ENCODE measurements at places on chromosomes 13 and 19.

- DNase-seq: no peak
These were observed 87.9 kb downstream of the DIAPH3 start for GRCh38 chr13:60075850-60076249.

DNA sequence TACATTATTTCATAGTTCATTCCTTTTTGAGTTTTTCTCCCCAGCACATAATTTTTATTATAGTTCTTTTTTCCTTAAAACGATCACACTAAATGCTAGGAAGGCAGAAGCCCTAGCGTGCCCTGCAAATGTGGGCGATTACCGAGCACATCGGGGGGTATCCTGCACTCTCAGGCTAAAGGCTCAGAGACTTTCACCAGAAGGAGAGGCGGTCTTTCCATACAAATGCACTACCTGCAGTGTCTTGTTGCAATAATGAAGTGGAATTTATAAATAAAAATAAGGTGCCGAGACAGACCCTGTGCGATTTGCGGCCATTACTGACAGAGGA lies 29.3 kb upstream of the SPACA7 start:
- no peak for DNase-seq

DNA sequence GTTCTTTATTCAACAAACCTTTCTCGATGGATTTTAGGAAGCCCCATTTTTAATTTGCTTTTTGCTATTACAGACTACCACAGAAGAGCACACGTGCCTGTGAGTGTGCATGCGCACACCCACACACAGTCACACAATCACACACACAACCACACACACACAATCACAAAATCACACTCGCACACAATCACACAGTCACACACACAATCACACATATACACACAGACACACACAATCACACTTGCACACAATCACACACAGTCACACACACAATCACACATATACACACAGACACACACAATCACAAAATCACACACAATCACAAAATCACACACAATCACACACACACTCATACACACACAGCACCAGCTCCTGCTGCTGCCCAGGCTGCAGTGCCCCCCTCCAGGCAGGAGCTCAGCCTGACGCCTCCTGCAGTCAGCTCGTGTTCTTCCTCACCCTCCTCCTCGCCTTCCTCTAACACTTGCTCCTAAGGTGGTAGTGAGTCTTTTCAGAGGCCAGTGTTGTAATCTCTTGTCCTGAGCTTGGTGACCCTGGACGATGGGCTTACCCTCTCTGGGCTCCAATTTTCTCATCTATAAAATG lies 125.0 kb upstream of the SOX1 start:
- no peak for DNase-seq

DNA sequence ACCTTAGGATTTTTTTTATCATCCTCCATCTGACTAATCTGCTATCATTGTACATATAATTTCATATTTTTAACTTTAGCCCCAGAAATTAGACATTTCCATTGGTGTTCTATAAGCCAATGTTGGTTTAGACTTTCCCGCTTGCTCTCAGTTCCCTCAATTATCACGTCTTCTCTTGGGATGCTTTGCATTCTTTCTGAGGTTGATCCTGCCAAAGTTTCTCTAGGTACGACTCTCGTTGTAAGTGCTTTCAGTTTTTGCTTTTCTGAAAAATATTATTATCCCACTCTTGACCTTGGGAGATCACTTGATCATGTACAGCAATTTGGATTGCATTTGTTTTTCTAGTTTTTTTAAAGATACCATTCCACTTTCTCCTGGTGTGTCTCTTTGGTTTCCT lies 270.2 kb downstream of the IRS2 start:
- DNase-seq: no peak

DNA sequence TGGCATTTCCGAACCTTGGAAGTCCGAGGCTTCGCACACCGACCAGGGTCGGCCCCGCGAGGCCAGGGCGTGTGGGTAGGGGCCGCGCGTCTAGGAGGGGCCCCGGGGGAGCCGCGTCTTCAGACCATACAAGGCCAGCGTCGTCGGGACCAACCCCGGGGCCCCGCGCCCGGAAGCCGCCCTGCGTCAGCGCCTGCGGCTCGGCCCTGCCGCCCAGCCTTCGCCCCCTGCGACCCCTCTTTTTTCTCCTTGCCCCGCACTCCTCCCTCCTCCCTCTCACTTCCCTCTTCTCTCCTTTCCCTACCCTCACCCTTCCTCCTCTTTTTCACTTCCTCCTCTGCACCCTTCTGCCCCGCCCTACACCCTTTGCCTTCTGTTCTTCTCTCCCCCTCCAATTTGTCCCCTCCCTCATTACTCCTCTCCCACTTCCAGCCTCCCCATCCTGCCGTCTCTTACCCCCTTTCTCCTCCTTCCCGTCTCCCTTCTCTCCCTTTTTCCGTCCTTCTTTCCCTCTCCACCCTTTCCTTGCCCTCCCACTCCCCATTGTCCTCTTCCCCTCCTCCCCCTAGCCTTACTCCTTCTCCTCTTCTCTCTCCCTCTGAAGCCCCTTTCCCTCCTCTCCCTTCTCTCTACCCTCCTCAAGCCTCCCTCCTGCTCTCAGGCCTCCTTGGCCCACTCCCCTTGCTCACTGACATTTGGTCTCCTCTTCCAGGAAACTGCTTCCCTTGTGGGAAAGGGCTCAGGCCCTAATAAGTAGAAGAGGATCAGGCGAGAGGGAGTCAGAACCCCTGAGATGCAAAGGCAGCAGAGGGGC lies 2.2 kb upstream of the PLEKHG2 start:
- peak; percentile 66 for DNase-seq

DNA sequence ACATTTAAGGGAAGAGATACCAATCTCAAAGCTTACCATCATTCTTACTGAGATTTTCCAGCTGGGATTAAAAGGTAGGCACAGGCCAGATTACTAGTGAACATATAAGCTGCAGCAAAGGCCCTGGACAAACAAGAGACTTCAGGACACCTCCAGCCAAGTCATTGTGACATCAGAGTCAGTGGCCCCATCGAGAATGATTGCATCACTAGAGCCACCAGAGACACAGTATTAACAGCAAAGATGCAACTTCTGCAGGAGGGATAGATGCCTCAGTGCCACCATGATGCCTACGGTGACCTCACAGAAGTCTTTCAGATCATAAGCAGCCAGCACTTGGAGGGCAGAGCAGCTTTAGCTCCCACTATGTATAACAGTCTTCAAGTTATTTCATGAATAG lies 8.6 kb downstream of the RUBCNL start:
- no peak for DNase-seq

- no peak for DNase-seq
These were observed 3.0 kb upstream of the PLIN4 start for GRCh38 chr19:4521170-4521887.

GRCh38 chr13:40102854-40103253 lies 447.4 kb downstream of the COG6 start:
- peak; percentile 71 for DNase-seq

GRCh38 chr13:43150369-43151207 lies 127.2 kb downstream of the DNAJC15 start:
- DNase-seq: no peak

- no peak for DNase-seq
These were observed 2.0 kb upstream of the GPR32 start for GRCh38 chr19:50768277-50768676.

DNA sequence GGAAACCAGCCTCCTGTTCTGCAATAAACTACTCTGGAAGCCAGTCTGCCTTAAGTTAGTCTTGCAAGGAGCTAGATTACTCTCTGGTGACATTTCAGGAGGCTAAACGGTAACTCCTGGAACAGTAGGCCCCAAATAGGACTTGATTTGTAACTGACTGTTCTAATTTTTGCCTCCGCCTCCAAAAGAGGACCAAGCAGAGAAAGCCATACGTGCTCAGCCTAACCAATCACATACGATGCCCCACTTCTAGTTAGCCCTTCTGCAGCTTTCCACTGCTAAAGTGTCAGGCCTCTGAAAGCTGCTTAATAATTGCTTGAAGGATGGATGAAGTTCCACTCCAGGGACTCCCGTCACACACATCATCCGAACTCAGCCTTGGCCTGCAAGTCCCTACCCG lies 744 bp downstream of the ZNF805 start:
- no peak for DNase-seq

DNA sequence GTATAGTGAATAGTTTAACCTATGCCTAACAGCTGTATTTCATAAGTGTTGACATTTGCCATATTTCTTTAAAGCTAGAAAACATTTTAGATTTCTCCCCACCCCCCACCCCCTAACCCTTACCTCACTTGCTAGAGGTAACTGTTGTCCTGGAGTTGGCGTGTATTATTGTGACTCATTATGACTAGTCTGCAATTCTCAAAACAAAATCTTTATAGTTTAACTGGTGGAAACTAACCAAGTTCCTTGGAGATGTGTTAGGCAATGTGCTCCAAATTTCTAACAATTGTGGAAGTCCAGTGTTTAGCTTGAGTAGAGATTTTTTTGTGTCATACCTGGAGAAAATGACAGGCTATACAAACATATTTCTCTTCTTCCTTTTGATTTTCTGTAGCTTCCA lies 38.0 kb downstream of the KCTD4 start:
- no peak for DNase-seq

DNA sequence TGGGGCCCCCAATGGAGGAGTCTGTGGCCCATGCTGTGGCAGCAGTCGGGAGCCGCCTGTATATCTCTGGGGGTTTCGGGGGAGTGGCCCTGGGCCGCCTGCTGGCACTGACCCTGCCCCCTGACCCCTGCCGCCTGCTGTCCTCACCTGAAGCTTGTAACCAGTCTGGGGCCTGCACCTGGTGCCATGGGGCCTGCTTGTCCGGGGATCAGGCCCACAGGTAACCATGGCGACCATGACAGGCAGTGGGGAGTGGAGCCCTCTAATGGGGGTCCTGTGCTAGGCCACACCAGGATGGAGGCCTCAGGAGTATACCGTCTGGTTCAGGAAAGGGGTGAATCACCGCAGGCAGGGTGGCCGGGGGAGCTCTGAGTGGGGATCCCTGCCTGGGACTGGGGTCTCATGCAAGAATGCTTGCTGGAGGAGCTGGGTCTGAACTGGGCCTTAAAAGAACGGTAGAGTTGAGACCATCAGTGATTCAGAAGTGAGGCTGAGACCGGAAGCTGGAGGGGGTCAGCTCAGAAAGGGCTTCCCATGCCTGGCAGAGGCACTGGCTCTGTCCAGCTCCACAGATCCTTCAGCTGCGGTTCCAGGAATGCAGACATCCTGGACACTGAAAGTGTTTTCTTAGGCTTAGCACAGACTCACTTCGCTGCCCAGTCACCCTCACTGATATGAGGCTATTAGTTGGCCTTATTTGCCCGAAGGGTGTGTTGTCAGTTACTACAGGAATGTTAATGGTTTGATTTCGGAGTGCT lies 29.1 kb downstream of the CNFN start:
- DNase-seq: no peak

GRCh38 chr19:5628919-5629481 lies 6.1 kb downstream of the SAFB start:
- DNase-seq: no peak

GRCh38 chr13:44244288-44244687 lies 129.3 kb upstream of the SERP2 start:
- DNase-seq: no peak

DNA sequence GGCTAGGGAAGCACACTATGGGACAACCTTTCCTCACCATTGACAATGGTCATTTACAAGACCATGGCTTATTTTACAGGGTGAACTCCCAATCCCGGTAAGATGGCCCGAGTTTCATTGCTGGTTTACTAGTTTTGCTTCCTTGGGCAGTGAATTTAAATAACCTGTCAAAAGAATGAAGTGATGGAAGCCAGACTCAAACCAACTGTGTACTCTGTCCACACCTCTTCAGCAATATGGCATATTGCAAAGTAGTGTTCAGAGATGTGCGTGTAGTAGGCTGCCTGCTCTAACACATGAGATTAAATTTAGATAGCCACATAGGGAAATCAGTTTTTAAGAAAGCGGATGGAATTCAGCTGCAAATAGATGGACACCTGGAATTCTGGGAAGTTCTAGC lies 58.4 kb upstream of the USPL1 start:
- no peak for DNase-seq

GRCh38 chr19:18647371-18647767 lies 10.5 kb downstream of the KLHL26 start:
- no peak for DNase-seq

GRCh38 chr19:45467115-45467455 lies 711 bp upstream of the FOSB start:
- no peak for DNase-seq

- DNase-seq: no peak
These were observed 932.5 kb upstream of the MIR17HG start for GRCh38 chr13:90414691-90415596.

DNA sequence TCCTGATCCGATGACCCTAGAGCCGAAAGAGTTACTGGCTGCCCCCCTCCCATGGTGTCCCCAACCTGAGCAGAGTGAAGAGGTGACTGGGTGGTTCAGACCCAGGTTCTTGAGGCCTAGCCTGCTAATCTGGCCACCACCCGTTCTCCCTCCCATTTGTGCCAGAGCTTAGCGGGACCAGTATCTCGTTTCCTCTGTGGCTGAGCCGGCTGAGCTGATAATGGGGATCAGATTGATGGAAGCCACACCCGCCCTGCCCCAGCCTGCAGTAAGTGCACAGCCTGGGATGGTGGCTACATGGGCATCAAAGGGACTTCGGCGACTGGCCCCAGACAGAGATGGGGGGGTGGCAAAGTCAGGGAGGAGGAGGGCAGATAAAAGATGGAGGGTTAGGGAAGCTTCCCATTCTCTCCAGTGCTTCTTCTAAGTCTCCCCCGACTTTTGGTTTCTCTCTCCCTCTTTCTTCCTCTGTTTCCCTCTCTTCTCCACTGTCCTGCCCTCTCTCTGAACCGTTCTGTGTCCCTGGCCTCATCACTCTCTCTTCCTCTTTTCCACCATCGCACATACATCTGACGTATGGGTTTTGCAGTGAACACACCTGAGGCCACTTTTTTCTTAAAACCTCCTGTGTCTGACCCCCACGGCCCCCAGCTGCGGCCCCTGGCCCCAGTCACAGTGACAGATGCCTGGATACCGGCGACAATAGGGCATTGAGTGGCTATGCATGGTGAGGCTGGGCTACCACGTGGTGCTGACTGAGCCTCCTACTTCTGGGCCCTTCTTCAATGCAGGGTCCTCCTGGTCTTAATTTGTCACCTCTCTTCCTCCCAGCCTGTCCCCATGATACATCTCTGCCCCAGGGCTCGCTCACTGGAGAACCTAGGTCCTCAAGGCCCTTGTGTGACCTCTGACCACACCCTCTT lies 2.4 kb downstream of the ELAVL3 start:
- DNase-seq: no peak

DNA sequence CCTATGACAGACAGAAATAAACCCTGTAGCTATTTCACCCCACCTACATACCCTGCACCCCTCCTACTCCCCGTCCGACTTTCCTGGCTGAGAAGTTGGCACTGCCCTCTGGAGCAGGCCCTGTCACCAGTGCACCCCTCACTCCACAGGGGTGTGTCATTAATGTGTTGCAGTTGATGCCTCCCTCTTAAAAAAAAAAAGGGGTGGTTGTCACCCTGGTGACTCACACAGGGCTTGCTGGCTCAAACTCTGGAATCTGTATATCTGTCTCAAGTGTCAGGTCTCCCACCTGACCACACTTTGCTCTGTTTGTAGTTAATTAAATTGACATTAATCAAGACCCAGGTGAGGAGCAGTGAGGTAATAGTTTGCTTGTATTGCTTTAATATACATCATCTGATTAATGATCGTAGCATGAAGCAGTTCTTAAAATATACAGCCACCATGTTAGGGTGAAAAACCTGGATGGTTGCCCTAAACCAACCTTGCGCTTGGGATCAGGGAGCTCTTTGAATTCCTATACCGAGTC lies 2.0 kb upstream of the GATAD2A start:
- DNase-seq: no peak

Measured in stimulated activated CD4-positive, alpha-beta T cell treated with anti-CD3 and anti-CD28 coated beads, Interleukin-1b, Interleukin-23, amount 100 ng/mL, for 1 hour (primary cell).